ENCODE measurements at places on chromosomes 2 and 18.
A peak's percentile ranks its signal among the peaks of the same experiment; 100 is the strongest.

DNA sequence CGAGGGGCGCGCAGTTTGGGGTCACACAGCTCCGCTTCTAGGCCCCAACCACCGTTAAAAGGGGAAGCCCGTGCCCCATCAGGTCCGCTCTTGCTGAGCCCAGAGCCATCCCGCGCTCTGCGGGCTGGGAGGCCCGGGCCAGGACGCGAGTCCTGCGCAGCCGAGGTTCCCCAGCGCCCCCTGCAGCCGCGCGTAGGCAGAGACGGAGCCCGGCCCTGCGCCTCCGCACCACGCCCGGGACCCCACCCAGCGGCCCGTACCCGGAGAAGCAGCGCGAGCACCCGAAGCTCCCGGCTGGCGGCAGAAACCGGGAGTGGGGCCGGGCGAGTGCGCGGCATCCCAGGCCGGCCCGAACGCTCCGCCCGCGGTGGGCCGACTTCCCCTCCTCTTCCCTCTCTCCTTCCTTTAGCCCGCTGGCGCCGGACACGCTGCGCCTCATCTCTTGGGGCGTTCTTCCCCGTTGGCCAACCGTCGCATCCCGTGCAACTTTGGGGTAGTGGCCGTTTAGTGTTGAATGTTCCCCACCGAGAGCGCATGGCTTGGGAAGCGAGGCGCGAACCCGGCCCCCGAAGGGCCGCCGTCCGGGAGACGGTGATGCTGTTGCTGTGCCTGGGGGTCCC is at the start of gene ITGA4:
Gene ITGA4 (plus strand): TSS at position 266 of the 620 bp plus-strand sequence. CDS start 269 bp downstream, at position 535.
- DNase-seq: peak; percentile 68

DNA sequence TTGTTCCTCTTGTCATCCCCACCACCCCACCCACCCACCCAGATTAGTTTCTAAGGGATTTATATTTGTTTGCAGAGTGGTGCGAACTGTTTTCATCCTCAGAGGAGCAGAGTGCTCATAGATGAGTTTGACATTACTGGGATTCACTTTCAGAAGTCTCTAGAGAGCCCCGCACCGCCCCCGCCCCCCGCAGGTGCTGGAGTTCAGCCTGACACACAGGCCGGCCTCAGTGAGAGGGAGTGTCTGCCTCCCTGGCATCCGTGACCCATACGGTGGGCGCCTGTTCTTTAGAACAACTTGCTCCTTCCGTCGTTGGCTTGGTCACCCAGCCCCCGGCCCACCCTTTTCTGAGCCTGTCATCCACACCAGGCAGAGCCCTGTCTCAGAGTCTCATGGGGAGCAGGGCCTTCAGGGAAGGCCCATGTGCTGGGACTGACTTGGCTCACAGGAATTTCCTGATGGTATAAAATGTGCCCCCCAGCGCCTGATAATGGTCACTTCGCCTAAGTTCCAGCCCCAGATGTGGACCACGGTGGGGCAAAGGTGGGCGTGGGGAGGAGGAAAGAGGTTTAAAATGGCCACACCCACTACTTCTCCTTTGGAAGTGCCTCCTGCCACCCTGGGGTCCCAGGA is 44.3 kb downstream of the HPCAL1 start:
- no peak for DNase-seq

- DNase-seq: no peak
These were observed 18.4 kb downstream of the KIAA2012 start for GRCh38 chr2:202091476-202091875.

DNA sequence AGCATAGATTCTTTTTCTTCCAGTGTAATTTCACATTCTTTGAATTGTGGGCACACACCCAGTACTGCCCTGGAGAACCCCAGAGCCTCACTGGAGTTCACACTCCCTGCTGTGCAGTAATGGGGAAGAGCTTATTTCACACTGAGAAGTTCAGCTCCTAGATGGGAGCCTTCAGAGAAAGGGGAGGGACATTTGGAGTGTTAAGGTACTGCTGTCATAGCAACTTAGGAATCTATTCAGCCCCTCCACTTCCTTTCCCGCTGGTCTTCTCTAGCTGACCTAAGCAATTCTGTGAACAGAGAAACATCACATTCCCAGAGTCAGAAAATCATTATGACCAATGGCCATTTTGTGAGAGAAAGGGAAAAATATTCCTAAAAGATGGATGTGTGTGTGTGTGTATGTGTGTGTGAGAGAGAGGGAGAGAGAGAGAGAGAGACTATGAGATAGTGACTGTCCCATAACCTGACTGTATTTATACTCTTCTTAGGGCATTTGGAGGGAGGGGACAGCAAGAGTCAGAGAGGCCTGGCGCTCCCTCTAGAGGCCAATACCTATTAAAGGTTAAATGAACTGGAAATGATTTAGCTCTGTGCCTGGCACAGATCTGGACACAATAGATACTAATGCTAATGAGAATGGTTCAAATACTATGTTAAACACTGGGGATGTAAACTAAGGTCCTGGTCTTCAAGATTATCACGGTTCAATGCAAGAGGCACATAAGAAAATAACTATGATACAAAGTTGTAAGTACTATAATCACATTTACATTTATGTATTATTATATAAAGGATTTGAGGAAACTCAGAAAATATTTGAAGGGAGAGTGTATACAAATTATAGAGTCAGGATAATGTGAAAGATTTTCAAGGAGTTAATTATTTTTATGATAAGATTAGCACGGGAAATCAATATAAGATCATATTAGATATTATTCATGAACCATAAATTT is 41.5 kb upstream of the RPE start:
- peak; percentile 63 for DNase-seq

GRCh38 chr2:222504719-222505118 is 80.4 kb downstream of the SGPP2 start:
- DNase-seq: no peak

- DNase-seq: no peak
These were observed 24.4 kb downstream of the SP5 start for GRCh38 chr2:170739507-170740046.

DNA sequence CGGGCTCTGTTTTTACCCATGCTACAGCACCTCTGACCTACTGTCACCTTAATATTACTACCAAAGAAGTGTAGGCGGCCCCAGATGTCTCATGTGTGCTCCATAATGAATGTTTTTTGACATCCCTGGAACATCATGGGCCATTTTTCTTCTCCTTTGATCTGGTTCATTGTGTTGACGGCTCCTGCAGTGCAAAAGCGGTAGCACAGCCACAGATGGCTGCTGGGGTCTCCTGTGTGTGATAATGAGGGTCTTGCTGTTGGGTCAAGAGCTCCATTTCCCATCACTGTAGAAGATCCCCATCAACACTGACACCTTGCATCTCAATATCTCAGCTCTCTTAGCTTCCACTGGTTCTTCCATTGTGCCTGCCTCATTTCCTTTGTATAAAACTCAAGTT is 95.0 kb downstream of the CDH20 start:
- no peak for DNase-seq

DNA sequence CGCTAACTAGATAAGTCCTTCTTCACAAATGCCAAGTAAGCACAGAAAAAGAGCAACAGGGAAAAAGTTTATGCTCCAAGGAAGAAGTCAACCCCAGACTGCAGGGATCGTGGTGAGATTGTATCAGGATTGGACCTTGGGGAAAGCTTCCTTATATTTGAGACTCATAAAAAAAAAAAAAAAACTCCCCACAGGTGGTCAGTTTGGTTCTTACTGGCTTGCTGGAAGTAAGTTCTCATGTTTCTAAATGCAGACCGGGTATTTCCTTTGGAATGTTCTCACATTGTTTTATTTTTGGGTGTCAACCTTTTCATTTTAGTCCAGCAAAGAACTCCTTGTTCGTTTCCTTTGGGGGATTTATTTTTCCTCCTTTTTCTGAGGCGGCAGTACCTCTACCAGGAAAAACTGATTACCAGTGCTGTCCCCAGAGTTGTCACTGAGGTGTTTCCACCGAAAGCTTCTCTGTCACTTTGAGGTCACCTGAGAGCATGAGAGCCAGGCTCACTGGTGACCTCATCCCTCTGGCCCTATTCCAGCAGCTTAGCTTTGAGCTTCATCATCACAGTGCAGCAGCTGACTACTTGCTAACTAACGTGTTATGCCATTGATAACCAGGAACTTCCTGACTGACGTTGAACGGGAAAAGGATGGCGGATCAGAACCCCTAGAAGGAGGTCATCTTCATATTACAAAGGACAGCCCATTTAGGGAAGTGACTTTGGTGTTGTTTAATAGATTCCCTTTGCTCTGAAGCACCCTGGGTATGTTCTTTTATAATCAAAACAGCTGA is 16.8 kb upstream of the ATP8B1 start:
- DNase-seq: peak; percentile 92

- no peak for DNase-seq
These were observed 442.1 kb upstream of the DCC start for GRCh38 chr18:51897884-51898283.

DNA sequence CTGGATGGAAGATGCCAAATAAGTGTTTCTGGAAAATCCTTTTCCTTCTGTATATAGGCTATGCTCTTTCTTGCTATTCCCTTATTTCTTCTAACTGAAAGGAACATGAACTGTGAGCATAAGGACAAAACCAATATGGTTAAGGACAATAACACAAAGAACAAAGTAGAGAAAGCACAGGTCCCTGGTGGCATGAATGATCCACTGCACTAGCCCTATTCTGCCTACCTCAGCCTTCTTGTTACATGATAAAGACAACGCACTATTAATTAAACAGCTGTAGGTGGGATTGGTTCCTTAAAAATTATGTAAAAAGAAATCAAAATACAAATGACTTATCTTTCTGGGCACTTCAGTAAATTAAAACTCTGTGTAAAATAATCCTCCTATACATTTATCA is 1.9 kb upstream of the WDR75 start:
- peak; percentile 11 for DNase-seq

- no peak for DNase-seq
These were observed 123.1 kb downstream of the OSR1 start for GRCh38 chr2:19235308-19235707.

DNA sequence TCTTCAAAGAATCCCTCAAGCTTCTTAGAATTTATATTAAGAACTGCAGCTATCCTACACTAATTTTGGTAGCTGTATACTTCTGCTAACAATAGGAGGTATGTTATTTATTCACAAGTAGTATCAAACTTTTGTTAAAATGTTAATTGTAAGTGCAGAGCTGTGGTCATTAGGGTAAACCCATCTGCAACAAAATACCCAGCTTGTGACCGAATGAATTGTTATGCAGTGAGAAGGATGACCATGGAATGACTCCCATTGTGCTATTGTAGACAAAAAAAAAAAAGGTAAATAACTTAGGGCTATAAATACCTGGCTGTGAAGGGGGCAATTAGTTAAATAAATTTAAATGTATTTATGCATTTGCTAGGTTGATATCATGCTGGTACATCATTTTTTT is 186.1 kb downstream of the ADCYAP1 start:
- DNase-seq: no peak

DNA sequence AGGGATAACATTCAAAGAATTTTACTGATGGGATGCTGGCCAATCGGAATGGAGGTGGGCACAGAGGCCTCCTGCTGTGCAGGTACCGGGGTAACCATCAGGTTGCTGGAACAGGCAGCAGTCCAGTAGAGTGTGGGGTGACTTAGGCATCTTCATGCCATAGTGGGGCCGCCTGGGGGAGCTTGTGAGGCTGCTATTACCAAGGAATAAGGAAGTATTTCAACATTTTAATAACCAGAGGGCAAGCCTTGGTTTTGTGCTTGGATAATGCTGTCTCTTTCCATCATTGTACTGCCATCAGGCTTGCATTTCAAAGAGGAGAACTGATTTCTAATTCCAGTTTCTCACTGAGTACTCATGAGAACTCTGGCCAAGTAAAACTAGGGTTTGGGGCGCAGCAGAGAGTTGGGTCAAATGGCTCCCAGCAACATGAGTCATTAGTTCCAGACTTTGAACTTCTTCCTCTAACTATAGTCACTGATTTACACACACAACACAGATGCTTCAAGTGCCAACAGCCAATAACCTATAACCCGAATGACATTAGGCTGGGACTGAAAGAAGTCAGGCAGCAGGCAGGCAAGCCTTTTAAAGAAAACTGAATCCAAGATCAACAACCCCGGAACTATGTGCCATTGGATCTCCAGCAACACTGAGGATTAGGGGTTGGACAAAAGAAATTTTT is 56.1 kb upstream of the FHL2 start:
- DNase-seq: no peak

DNA sequence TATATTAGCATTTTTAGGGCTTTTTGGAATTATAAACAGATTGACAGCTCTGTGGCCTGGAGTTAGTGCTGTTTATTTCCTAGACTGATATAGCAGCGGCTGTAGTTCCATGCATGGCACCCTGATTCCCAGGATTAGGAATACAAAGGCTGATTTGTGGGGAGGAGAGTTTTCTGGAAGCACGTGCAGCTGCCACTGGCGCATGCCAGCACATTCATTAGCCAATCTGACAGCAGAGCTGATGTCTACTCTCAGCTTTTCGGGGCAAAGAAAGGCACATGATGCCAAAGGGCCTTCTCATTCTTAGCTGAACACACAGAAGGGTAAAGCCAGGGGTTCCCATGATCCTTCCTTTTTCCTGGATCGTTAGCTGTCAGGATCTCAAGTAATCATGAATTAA is 45.7 kb upstream of the RAPH1 start:
- DNase-seq: no peak

- no peak for DNase-seq
These were observed 128.7 kb upstream of the COL5A2 start for GRCh38 chr2:189308056-189308790.

DNA sequence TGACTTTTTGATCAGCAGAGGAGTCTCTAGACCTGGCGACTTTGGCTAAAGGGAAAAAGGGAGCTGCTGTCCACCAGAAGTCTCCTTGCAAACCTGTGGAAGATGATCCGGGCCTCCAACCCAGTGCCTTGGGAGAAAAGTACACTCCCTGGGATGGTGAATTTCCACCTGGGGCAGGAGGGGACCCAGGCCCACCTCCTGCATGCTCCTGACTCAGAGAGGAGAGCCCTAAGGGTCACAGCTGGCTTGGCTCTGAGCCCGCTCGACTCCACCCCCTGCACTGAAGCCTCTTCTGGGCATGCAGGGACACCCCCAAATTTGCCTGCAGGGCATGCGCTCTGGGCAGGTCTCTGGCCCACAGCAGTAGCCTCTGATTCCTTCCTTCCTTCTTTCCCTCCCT is 66.5 kb downstream of the PDCL3 start:
- no peak for DNase-seq

- no peak for DNase-seq
These were observed 101.7 kb upstream of the FZD7 start for GRCh38 chr2:201931951-201932350.

DNA sequence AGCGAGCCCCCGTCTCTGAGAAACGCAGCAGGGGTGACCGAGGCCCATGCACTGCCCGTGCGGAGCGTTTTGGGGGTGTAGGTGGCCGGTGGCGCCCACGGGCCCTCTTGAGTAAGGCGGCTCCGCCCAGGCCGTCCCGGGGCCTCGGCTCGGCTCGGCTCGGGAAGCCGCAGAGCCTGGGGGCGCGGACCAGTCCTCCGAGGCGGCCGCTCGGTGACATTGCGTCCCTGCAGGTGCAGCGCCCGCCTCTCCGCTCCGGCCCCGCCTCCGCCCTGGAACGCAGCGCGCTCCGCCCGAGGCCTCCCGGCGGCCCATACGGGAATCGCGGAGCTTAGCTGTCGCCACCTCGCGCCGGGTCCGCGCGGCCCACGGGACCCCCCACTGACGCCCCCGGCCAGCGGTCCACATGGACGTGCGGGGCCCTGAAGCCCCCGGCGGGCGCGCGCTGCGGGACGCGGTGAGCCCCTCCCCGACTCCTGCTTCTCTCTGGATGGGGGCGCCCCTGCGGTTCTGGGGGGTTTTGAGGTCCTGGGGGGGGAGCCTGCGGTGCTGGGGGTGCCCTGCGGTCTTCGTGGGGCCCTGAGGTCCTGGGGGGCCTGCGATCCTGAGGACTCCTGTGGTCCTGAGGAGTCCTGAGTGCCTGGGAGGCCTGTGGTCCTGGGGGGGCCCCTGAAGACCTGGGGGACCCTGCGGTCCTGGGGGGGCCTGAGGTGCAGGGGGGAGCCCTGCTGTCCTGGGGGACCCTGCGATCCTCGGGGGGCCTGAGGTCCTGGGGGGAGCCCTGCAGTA is at the start of gene HSBP1L1:
Gene HSBP1L1 (plus strand): TSS at position 314 of the 789 bp plus-strand sequence. CDS start 93 bp downstream, at position 407.
- DNase-seq: no peak

All from kidney capillary endothelial cell (primary cell).